ENCODE measurements at places on chromosomes 7 and 10.
A peak's percentile ranks its signal among the peaks of the same experiment; 100 is the strongest.

DNA sequence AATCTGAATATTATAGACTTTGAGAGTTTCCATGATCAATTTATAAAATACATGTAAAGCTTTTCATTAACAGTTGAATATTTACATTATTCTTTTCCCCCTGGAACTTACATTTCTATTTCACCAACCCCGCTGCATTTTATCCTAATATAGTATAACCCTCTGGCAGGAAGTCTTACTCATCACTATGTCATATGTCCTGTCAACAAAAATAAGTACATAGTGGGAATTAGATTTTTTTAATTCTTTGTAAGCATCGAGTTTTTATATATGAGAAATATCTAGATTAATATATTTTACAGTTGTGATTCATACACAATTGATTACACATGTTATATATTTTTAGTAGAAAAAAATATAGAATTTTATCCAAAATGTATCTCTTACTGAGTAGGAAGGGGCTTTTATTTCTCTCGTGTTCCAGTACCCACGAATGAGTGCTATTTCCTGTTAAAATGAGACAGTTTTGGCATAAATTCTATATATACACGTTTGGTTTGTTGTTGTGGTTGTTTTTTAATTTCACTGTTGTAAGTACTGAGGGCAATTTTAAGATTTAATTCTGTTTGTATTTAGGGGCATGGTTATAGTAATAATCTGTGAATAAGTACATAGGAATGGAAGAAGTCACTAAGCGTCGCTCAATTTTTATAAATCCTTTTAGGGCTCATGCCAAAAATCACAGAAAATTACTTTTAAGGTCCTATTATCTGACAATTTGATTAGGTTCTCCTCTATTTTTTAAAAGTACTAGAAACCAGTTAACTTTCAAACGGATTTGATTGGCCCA is 87.1 kb downstream of the HECW1 start:
- DNase-seq, result no peak

GRCh38 chr10:103584216-103585010 is 90.9 kb downstream of the NEURL1 start:
- DNase-seq, result peak; percentile 68

DNA sequence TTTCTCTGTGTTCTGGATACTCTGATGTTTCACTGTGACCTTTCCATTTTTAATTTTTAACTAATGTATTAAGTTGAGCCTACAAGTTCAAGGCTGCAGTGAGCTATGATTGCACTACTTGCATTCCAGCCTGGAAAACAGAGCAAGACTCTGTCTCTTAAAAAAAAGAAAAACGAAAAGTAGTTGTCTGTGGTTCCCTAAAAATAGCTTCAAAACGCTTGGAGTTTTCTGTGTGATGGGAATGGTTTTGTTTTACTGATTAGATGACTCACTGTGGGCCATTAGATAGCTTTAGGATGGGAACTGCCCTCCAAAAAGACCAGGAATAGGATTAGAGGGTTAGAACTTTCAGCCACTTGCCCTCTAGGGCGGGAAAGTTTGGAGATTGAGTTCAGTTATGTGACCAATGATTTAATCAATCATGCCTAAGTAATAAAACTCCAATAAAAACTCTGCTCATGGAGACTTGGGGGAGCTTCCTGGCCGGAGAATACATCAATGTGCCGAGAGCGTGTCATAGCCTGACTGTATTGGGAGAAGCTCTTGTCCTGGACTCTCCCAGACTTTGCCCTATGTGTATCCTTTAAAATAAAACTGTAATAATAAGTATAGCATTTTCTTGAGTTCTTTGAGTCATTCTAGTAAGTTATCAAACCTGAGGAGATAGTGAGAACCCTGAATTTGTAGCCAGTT is 147.1 kb downstream of the LYZL1 start:
- DNase-seq, result no peak

DNA sequence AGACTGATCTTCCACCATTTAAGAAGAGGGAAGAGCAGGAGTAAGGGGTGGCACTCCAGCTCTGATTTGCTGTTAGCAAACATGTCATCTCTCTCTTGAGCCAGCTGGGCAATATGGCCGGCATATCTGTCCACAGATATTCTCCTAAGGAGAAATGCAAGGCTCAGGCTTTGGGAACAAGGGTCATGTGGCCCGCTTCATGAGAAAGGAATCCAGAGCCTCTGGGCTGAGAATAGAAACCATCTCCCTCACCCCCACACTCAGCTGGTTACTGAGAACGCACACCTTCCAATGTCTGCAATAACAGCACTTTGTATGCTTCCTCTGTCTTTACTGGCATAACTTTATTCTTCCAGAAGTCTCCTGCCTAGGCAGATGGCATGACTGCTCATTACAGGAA is 171.2 kb downstream of the ELMO1 start:
- DNase-seq, result no peak

- no peak for DNase-seq
These were observed 121.1 kb downstream of the C10orf90 start for GRCh38 chr10:126549344-126549743.

DNA sequence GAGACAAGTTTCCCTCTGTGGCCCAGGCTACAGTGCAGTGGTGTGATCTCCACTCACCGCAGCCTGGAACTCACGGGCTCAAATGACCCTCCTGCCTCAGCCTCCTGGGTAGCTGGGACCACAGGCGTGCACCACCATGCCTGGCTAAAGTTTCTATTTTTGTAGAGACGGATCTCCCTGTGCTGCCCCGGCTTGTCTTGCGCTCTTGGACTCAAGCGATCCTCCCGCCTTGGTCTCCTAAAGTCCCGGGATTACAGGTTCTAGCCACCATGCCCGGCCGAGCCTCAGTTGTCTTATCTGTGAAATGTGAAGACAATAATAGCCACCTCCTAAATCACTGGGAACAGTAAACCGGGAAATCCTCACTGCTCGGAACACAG is 88.1 kb downstream of the FOXL3 start:
- DNase-seq, result no peak

Data from activated CD4-positive, alpha-beta T cell treated with anti-CD3 and anti-CD28 coated beads, Interleukin-2, amount 50 U/mL, for 1 hour (primary cell).